ENCODE measurements at places on chromosomes 12 and 14.

DNA sequence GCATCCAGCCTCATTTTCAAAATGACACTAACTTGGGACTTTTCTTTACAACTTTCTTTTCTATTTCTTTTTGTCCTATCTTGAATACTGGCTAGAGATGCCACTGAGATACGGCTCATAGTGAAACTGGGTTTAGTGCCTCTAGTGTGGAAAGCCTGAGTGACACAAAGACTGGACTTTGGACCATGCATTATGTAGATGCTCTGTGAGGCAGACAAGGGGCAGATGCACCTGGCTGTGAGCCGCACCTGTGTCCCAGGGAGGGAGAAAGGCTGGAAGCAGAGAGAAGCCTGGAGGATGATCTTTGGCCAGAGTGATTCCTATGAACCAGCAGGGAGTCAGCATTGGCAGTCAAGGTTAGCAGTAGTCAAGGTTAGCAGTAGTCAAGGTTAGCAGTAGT is 852.3 kb upstream of the TMEM132C start:
- no peak for DNase-seq

DNA sequence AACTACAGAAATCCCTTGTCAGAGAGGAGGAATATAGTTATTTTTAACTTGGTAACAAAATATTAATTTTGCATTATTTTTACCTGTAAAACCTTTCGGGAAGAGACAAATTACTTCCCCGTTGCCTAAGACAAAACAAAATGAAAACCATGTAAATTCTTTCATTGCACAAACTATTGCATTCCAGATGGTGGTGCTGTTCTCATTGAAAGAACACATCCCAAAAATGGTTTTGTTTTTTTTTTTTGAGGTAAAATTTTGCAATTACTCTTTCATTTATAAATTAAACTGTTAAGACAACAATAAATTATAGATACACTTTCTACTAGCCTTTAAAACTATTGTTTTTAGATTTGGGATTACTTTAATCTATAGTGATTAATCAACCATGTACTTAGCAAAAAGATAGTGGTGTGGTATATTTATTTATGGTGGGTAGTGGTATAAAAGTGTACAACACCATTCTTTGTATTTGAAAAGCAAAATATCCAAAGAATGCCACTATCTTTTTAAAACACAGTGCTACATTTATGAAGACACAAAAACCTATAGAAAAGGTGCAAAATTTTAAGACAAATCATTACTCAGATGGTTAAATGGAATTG is 115.5 kb downstream of the SLC38A1 start:
- DNase-seq = no peak

GRCh38 chr12:1425396-1425729 is 169.0 kb downstream of the FBXL14 start:
- no peak for DNase-seq

DNA sequence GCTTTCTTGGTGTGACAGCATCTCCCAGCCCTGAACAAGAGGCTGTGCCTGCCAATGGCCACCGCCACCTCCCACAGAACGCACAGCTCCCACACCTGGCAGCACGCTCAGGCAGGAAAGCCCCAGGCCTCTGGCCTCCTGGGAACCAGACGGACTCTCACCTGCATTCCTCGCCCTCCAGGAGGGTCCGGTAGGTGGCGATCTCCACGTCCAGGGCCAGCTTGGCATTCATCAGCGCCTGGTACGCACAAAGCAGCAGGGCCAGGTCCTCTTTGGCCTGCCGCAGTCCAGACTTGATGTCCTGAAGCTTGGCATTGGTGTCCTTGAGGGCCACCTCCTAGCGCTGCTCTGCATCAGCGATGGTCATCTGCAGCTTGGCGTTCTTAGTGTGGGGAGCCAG is 12.1 kb upstream of the KRT77 start:
- no peak for DNase-seq

GRCh38 chr12:110105986-110106385 is 18.2 kb upstream of the IFT81 start:
- DNase-seq = no peak

DNA sequence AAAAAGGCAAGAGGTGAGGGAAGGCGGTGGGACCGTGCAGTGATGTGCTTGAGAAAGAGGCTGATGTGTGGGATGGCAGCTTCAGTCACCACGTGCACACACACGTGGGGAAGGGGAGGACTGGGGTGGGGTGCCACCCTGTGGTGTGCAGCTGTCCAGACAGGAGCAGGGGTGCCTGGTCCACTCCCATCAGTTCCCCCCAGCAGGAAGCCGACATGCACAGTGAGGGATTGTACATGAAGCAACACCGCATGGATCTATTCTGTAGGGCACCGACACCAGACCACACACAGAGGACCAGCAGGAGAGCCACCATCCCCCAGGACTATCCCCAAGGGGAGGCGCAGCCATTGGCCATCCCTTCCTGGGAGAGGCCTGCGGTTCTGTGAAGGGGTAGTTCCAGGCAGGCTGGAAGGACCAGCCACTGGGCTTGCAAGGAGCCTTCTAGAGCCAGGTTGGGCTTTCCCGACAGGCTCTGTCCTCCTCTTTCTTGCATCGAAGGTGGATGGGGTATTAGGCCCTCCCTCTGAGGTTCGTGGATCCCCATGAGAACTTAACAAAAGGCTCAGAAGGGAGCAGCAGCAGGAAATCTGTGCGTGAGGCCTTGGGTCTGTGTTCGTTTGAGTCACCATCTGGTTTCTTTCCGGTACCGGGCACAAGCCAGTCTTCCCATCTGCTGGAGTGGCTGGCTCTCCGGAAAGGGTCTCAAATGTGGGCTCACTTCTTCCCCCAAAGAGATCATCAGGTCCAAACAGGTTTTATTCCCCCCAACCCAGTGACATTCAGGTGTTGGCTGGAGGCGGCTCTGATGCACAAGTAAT is 59.8 kb downstream of the PLEKHG3 start:
- no peak for DNase-seq

DNA sequence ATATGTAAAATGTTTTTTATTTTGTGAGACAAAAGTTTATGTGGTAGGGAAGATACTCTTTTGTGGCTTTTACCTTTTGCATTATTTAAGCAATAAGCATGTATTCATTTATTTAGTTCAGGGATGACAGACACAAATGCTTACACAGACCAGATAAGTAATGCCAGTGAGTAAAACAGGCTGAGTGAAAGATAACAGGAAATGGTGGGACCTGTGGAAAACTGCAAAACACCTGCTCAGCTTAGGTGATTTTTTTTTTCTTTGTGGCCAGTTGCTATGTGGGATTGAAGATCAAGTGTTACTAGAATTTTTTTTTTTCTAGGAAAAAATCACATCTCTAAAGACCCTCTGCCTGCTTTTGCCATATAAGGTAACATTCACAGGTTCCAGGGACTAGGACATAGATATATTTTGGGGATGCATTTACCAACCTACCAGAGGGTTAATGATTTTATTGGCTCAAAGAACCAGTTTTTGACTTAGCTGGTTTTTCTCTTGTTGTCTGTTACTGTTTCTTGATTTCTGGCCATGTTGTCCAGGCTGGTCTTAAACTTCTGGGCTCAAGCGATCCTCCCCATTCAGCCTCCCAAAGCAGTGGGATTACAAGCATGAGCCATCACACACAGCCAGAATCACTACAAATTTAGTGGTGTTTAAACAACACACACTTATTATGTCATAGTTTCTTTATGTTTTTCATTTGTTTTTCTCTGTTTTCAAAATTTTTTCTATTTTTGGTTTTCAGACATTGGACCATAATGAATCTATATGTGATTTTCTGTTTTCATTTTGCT is 9.8 kb downstream of the PSMA6 start:
- no peak for DNase-seq

GRCh38 chr12:27709932-27710591 is 570 bp upstream of the MRPS35 start:
- no peak for DNase-seq

GRCh38 chr14:22962061-22962676 is 5.3 kb upstream of the HAUS4 start:
- DNase-seq = no peak

DNA sequence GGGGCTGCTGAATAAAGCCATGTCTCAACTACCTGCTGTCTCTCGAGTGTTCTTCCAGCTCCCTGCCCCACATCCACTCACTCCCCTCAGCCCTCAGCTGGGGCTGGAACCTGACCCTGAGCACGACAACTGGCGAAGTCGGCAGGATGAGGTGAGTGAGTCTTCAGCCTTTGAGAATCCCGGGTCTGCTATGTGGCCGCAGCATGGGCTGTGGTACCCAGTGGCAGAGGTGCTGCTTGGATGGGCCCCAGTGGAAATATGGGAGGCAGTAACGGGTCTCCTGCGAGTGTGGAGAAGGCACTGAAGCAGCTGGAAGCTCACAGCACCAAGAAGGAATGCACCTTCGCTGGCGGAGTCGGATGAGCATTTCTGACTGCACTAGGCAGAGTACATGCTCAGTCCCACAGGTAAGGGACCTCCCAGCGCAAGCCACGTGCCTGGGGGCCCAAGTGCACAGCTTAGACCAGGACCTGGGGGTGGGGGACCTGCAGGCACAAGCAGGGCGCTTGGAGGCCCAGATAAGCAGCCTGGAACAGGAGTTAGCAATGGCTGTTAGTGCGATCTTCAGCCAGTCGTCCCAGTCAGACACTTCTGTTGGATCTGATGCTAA is 95.5 kb upstream of the TMPO start:
- DNase-seq = no peak

DNA sequence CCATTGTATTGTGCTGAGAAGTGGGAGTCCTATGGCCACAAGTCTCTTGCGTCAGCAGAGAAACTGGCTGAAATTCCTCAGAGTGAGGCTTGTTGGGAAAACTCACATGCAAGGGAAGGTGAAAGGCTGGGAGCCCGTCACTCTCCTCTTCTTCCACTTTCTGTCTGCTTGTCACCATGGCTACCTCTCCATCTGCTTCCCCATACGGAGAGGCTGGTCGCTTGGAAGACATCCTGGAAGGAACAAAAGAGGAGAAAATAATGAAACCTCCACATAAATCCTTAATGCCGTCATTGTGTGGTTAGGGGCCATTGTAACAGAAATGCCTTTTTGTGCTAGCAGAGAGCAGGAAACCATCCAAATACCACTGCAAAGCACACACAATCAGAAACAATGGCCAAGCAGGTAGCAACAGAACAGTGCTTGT is 53.7 kb downstream of the SOX5 start:
- DNase-seq = peak; percentile 65
